ENCODE measurements at places on chromosomes 2 and 18.

DNA sequence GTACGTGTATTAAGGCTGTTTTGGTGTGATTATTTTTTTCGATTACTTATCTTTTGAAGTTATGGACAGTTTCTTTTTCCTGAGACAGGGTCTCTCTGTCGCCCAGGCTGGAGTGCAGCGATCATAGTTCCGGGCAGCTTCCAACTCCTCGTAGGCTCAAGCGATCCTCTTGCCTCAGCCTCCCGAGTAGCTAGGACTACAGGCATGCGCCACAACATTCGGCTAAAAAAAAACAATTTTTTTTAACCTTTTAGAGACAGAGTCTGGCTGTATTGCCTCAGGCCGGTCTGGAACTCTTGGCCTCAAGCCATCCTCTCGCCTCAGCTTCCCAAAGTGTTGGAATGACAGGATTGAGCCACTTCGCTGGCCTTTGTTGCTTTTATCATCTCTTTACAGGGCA lies 945 bp downstream of the HAT1 start:
- DNase-seq: no peak

DNA sequence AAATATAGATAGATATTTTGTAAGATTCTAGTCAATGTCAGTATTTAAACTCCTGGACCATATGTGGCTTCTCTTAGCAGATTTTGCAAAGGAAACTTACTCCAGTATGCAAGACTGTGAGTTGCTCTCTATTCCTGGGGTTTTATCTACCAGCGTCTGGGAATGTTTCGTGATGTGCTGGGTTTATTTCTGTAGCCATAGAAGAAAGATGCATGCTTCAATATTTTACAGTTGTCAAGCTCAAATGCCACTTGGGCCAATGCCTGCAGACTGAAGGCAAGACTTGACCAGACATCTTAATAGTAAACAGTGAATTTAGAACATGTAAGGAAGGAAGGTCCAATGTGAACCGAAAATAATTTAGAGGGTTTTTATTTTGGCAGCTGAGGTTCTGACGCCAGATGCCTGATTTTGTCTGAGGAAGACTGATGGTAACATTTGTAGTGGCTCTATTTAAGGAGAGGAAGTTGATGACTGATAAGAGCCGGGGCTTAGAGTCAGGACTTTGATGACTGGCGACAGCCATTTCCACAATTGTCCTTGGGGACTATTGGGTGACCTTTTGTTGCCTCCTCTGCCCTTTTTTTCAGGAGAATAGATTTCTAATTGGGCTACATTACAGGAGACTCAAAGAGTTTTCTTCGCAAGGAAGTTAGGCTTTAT lies 154.3 kb downstream of the RAPGEF4 start:
- no peak for DNase-seq

DNA sequence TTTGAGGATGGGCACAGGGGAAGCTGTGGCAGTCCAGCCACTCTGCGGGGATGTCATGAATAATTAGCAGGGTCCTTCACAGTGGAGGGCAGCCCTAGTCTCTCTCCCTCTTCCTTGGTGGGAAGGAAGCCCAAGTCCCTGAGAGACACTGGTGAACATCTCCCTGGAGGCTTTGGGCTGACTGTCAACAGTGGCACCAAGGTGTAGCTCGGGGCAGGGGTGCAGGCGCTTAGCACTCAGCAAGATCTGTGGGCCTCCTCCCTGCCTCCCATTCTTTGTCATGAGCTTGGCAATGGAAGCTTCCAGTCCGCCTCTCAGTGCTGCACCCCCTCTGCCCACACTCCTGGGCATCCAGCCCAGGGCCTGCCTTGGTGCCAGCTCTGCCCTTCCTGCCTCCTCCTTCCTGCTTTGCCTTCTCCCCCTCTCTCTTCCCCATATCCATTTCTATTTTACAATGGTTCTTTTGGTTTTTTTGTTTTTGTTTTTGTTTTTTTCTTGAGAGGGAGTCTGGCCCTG lies 59.4 kb downstream of the STEAP3 start:
- no peak for DNase-seq

DNA sequence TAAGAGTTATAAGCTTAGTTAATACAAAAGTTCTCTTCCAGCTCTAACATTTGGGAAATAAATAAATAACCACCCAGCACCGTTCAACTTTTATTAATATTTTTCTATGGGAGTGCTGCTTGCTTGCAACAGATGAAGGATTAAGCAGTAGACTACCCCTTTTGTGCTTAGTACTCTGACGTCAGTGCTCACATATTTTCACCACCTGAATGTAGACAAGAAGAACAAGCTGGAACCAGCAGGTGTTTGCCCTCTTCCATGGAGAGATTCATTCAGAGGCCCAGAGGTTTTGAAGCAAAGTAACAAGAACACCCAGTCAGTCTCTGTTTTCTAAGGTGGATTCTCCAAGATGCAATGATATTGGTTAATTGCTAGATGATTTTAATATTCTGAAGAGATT lies 307.1 kb upstream of the PIK3C3 start:
- DNase-seq: no peak

GRCh38 chr2:66461664-66462500 lies 27.0 kb downstream of the MEIS1 start:
- peak; percentile 63 for DNase-seq

GRCh38 chr2:109197491-109198418 lies 68.8 kb downstream of the SH3RF3 start:
- no peak for DNase-seq

- DNase-seq: peak; percentile 70
Observed at GRCh38 chr18:57352761-57353136, 392 bp downstream of the ST8SIA3 start.

DNA sequence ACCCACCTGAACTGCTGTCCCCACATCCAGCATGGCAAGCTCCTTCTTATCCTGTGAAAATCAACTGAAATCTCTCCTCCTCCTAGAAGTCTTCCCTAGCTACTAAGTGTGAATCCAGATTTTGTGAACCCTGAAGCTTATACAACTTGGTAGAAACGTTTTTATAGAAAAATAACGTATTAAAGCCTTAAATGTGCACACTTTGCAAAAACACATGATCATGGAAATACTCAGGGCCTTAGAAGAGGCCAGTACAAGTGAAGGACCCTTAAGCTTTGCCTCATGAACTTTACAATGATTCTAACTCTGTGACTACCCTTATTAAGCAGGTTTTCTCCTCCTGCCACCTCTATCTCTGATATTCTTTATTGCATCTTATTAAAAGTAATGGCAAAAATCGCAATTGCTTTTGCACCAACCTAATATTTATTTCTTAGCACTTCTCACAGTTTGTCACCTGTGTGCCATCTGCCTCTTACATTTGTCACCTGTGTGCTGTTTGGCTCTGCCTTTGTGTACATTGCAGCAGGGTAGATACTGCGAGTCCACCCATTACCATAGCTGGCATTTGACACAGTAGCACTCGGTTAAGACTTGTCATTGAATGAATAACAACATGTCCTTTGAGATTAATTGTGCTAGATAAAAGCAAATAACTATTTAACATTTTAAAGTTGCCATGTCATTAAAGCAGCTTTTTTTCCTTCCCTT lies 42.2 kb downstream of the FRZB start:
- DNase-seq: no peak

DNA sequence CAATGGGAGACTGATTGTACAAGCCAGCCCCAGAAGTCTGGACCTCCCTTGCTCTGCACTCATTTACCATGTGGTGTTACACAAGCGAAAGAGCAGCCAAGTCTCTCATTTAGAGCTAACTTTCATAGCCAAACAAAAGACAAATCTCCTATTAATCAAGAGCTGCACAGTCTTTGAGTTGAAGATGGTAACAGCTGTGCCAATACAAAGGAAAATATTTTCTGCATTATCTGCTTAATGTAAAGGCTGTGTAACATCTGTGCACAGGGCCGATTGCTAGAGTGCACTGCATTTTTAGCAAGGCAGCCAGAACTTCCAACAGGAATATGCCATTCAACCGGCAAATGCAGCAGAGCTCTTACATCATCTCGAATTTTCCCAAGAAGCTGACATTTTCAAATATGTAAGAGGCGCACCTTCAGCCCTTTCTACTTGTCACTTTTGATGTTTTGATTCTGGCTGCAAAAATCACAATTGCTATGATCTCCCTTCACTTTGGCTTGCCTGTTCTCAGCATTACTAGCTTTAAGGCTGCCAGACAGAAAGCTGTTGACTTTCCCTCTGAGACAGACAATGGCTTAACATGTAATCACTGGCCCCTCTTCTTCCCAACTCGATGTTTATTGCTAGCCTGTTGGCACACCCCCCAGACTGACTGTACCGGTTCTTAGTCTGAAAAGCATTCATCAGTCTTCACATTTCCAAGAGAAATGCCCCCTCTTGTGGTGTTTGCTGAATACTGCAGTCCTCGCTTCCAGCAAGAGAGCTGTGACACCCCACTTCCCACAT lies 96.9 kb upstream of the TANK start:
- DNase-seq: peak; percentile 93

- DNase-seq: no peak
Observed at GRCh38 chr2:180753809-180754761, 226.3 kb upstream of the UBE2E3 start.

DNA sequence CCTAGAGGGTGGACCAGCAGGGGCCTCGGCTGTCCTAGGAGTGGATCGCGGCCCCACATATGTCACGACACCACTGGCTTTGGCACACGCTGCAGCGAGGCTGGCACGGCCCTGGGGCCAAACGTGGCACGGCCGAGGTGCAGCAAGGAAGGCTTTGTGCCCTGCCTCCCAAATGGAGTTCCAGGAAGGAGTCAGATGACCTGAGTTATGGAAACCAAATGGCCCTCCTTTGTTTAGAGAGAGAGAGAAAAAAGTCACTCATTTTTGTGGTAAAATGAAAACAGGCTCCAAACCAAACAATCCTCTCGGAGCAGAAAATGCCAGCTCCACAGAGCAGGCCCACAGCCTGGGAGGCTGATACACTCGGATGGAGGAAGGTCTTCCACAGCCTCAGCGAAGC lies 105.6 kb downstream of the ANTXR1 start:
- no peak for DNase-seq

- peak; percentile 70 for DNase-seq
Observed at GRCh38 chr2:224260372-224261020, 141.4 kb downstream of the FAM124B start.

GRCh38 chr2:70679259-70679658 lies 88.7 kb downstream of the ADD2 start:
- no peak for DNase-seq

DNA sequence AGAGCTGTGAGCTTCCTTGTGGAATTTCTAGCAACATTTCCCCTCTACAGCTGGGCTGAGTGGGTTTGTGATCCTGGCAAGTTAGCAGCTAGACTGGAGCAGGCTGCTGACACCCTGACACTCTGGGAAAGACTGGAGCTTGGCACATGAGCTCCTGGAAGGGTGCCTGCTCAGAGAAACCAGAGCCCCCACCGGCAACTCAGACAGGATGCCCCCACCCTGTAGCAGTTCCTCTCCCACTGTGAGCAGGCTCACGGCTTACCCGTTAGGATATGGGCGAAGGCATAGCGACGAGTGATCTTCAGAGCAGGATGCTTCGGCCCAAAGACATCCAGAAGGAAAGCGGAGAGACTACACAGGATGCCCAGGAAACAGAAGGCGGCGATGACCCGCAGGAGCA lies 11.2 kb downstream of the TMEM127 start:
- no peak for DNase-seq

- DNase-seq: no peak
Observed at GRCh38 chr18:12366379-12366778, 10.6 kb downstream of the AFG3L2 start.

GRCh38 chr2:11716689-11717321 lies 29.6 kb upstream of the LPIN1 start:
- DNase-seq: no peak

DNA sequence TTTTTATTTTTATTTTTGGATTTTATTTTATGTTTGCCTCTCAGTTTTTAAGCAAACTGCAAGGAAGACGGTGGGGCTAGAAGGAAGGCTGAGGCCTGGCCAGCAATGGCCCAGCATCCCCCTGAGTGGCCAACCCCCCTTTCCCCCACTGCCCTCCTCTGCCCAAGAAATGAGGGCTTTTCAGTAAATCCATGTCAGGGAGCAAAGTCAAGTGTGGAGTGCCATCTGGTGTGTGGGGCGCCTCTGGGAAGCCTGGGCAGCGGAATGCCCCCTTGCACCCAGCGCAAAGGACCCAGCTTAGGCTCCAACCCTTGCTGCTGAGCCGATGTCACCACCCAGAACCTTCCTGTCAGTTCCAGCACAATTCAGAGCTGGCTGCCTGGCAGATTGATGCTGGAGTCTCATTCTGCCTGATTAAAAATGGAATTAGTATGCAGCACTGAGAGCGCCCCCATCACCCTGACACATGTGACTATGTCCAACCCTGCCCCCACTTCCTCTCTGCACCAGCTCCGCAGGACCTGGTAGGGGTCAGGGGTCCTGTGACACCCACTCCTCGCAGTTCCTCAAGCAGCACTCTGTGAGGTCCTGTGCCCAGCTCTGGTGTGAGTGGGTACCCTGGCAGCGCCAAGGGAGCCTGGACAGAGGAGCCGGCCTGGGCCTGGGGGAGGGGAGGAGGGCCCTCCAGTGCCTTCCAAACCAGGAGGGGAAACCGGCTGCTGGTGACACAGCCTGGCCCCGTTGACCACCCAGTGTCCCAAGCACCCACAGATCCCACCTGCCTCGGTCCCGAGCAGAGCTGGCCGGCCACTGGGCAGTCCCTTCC lies 9.2 kb upstream of the ALPP start:
- DNase-seq: no peak

- peak; percentile 44 for DNase-seq
Observed at GRCh38 chr2:105103481-105103880, 65.6 kb downstream of the MRPS9 start.

GRCh38 chr2:99794414-99794813 lies 304.6 kb upstream of the REV1 start:
- DNase-seq: no peak

GRCh38 chr2:126175222-126175621 lies 480.7 kb upstream of the GYPC start:
- DNase-seq: no peak

DNA sequence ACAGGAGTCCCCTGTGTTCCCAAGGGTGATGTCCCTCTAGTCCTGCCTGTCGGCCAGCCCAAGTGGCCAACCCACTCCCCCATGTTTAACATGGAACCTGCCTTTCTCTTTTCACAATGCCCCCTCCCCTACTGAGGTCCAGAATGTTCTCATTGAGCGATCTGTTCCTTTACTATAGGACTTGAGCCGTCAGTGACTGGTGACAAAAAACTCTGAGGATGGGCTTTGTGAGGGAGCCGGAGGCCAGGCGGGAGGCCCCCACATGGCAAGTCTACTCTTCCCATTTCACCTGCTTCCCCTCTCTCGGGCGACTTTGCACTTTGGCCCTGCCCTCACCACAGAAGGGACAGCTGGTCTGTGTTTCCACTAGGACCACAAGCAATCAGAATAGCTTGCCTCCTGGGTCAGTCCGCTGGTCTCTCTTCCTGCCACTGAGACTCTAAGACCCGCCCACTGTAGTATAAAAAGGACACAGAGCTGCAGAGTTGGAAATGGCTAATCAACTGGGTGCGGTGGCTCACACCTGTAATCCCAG lies 146.5 kb upstream of the RAB12 start:
- DNase-seq: no peak

DNA sequence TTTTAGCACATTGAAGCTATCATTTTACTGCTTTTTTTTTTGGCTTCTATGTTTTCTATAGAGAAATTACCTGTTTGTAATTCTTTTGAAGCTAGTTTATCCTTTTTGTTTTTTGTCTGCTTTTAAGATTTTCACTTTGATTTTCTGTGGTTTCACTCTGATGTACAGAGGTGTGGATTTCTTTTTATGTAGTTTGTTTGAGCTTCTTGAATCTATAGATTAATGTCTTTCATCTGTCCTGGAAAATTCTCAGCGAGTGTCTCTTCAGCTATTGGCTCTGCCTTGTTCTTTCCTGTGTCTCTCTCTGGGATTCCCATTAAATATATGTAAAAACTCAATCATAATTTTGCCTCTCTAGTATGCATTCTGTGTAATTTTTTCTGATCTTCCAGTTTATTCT lies 8.4 kb downstream of the POLE4 start:
- no peak for DNase-seq

- DNase-seq: no peak
Observed at GRCh38 chr2:7639476-7639875, 722.3 kb downstream of the RNF144A start.

All from eye (tissue), 1 donor.